ENCODE measurements at places on chromosomes 12 and 14.
A peak's percentile ranks its signal among the peaks of the same experiment; 100 is the strongest.

DNA sequence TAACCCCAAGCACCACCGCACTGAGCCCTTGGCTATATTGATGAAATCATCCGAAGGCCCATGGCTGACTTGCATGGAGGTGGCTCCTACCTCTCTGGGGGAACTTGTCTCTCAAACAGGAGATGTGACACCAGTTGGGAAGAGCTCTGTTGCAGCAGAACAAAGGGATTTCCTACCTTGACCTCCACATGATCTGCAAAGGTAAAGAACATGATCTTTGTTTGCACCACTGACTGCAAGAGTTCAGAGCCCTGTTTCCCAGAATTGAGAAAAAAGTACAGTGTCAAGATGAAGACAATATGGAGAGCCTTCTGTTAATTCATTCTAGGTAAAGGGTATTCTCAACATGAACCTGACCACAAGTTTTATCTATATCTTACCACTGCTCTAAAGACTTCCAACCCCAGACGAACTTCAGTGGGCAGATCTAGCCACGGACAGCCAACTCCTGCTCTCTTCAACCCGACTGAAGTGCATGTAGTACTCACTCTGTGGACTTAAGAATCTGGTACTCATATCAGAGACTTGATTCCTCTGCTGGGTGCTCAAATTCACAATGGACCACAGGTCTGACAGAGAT is 32.1 kb downstream of the ZFYVE26 start:
- DNase-seq = no peak

GRCh38 chr14:40417777-40418401 is 985.7 kb upstream of the FBXO33 start:
- no peak for DNase-seq

- DNase-seq = no peak
These were observed 367.4 kb downstream of the BTG1 start for GRCh38 chr12:91778091-91778832.

- DNase-seq = no peak
These were observed 47.6 kb upstream of the FERMT2 start for GRCh38 chr14:52998376-52999015.

- no peak for DNase-seq
These were observed 83.6 kb downstream of the PPFIBP1 start for GRCh38 chr12:27607591-27607990.

GRCh38 chr12:68675101-68675842 is 11.5 kb upstream of the NUP107 start:
- DNase-seq = peak; percentile 17

- DNase-seq = no peak
These were observed 93.5 kb downstream of the GALNT8 start for GRCh38 chr12:4813741-4814140.

GRCh38 chr12:4820971-4821370 is 88.7 kb upstream of the KCNA1 start:
- no peak for DNase-seq

- DNase-seq = no peak
These were observed 85.6 kb downstream of the MSRB3 start for GRCh38 chr12:65364046-65364445.

DNA sequence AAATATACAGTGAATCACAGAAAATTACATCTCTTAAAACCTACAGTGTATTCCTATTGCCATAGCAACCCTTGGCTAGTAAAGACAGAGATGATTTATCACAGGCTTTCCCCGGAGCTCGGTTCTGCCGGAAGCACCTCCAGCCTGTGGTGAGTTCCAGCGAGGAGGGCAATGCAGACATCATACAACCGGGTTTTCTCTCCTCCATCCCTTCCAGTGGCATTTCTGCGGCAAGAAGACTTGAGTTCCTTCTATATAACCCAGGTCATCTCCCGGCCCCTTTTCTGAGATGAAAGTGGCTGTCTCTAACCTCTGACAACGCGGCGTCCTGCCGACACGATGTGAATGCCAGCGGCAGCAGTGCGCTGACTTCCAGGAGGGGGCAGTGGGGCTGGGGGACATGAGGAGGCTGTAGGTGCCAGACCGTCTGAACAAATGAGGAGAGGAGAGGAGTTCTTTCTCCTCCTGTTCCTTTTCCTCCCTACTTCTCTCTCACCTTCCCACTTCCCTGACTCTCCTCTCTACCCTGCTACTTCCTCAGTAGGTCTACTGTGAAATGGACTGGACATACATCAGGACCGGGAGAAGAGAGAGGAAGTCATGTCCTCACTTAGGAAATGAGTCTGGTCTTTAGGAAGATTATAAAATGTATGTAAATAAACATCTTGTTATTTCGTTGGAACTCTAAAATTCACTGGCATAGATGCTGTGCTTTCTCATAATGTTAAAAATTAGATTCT is 68.6 kb upstream of the MAX start:
- peak; percentile 58 for DNase-seq

- DNase-seq = no peak
These were observed 3.5 kb downstream of the FOXG1 start for GRCh38 chr14:28770061-28770460.

- no peak for DNase-seq
These were observed 4.7 kb upstream of the FAM234B start for GRCh38 chr12:13039328-13039956.

DNA sequence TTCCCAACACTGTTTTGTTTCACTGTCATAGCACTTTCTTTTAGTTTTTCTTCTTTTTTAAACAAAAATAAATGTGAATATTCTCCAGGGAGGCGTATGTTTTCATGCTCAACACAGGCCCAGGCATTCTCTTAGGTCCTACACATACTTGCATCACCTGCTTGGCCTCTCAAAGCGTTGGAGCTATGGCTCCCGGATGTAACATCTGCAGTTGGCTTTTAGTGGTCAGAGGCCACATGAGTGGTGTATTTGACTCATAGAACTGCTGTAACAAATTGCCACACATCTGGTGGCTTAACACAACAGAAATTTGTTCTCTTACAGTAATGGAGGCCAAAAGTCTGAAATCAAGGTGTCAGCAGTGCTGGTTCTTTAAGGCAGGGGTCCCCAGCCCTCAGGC is 44.6 kb upstream of the VRK1 start:
- DNase-seq = no peak

DNA sequence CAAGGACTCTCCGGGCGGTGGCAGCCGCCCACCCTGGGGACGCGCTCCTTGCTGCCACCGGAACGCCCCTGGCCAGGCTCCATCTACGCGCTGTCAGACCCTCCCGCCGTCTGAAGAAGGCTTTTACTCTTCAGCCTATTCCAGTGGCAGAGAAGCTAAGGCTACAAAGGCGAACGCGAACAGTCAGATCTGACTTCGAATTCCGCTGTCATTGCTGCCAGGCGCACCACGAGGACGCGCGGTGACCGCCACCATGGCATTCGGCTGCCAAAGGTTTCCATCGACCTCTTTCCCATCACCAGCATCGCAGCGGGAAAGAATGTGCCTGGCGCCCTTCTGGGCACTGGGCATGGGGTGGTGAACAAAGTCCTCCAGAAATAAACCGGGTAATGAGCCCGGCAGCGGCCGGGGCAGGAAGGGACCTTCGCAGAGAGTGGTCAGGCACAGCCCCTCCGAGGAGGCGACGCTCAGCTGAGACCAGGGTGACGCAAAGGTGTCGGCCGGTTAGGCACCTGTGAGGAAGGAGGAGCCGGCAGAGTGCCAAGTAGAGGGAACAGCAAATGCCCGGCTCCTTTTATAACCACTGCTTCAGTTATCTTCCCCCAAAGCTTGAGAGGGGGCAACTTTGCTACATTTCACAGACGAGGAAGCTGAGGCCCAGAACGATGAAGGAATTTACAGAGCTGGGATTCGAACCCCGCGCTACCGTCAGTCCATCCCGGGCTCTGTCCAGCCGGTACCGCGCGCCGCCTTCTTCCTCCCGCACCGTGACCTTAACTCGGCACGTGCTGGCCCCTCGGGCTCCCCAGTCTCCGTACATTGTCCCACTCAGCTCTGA is 1.9 kb upstream of the RFX4 start:
- DNase-seq = no peak

GRCh38 chr14:62819931-62820330 is 225.3 kb downstream of the KCNH5 start:
- no peak for DNase-seq

DNA sequence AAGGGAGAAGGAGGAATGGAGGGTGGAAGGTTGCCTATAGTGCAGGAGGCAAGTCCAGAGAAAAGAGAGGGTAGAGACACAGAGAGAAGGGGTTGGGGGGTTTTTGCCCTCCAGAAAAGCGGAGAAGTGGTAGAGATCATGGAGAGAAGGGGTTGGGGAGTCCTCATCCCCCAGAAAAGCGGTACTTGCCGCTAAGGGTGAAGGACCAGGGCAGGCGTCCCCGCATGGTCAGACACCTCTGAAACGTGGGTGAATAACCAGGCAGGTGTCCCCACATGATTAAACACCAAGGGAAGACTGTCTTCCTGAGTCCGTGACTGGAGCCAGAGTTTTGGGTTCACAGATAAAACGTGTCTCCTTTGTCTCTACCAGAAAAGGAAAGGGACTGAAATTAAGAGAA is 439.0 kb downstream of the SOX5 start:
- no peak for DNase-seq

DNA sequence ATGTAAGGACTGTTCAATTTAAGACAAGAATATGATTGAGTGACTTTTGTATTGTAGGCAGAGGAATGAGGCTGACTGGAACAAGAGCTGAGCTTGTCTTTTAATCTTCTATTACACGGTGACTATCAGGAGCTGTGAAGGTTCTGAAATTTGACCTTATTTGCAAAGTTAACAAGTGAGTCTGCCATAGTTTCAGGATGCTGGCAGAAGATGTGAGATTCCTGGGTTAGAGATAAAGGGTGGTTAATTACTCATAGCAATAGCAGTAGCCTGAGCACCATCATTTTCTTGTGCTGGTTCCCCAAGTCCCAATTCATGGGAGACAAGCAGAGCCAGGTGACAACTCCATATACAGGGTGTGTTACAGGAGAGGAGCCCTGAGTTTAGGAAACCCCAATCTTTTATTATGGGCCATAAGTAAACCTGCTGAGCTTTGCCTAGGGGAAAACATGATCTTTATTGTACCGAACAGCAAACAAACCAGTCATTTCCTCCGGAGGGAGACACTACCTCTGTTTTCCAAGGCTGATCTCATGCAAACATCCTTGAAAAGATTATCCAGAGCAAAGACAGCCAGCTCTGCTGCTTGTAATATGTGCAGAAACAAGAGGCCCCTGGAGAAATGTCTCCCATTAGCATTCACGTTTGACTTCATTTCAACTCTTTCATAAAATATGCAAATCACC is 51.7 kb upstream of the DDX11 start:
- no peak for DNase-seq

DNA sequence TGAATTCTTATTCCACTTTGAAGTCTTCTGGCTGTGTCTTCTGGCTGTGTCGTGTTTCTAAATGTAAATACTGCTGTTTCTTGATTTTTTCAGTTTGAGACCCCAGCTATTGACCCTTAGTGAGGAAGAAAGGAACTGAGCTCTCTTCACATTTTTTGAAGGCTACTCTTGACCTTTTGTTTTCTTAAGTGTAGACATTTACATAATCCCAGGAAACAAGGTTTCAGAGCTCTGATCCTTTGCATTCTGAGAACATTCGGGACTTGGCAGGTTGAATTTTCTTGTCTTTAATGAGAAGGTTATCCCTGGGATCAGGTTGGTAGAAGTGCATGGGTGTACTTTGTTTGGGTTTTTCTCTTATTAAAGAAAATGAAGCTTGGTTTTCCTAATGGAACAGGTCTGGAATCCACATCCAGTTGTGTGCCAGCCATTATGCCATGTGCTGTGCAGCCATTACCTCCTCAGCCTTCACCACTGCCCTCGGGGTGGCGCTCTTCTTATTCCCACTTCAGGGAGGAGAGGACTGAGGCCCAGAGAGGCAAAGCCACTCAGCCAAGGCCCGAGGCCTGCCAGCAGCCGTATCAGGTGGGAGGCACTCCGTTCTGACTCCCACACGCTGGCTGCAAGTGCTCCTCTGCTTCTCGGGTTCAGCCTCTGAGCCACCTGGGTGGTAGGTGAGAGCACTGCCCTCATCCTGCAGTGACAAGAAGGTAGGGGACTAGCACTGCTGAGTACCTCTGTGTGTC is 120.9 kb downstream of the BEGAIN start:
- DNase-seq = no peak

GRCh38 chr12:123253641-123254459 is 17.8 kb downstream of the CDK2AP1 start:
- no peak for DNase-seq

GRCh38 chr14:84483072-84483420 is 1046.9 kb upstream of the FLRT2 start:
- DNase-seq = no peak

- DNase-seq = no peak
These were observed 117.6 kb downstream of the SLC35F4 start for GRCh38 chr14:57748279-57748678.

DNA sequence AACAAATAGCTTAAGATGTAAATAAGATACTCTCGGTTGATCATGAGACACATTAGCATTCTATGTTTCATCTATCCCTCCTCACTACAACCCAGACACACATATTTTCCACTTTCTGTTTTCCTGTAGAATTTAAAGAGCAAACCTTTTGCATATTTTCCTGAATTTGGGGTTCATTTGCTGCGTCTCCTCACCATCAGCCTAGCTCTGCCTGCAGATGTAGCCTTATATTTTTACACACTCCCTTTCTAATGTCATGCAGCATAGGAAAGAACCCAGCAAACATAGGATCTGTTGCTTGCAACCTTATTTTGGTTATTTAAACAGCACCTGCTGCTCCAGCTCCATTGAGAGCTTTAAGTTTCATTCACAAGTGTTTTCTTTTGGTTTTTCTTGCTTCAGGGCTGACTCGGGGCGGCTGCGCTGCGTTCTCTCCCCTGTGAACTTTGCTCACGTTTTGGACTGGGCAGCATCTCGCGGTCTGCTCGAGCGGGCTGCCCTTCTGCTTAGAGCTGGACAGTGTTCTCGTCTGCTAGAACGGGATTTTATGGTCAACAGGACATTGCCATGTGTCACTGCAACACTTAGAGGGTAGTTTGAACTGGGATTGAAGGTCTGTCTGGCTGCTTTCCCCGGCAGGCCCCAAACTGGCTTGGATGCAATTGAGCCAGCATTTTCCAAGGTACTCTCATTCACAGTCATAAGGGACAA is 57.8 kb upstream of the VRK1 start:
- no peak for DNase-seq

GRCh38 chr14:99716091-99716849 is 32.2 kb downstream of the CYP46A1 start:
- no peak for DNase-seq

DNA sequence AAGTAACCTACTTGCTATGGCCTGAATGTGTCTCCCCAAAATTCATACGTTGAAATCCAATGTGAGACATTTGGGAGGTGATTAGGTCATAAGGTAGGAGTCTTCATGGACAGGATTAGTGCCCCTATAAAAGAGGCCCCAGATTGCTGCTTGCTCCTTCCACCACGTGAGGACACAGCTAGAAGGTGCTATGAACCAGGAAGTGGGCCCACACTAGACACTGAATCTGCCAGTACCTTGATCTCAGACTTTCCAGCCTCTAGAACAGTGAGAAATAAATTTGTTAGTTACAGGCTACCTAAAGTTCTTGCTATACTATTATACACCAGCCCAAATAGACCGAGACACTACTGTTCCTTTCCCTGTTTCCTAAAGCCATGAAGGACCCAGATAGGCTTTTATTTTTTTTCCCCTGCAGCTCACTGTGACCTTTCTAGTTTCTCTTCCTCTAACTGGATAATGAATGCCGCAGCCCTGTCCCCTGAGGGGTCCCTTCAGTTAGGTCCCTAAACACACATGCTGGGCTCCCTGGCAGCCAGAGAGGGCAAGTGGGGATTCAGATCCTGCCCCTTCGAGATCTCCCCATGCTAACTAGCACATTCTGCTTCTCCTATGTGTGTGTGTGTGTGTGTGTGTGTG is 19.3 kb downstream of the SLC25A3 start:
- no peak for DNase-seq
